Adipocyte (in vitro differentiated cells): ENCODE measurements at places on chromosomes 1 and 21.

GRCh38 chr1:247316590-247317197 lies 15.0 kb downstream of the ZNF496 start:
- DNase-seq, result no peak

DNA sequence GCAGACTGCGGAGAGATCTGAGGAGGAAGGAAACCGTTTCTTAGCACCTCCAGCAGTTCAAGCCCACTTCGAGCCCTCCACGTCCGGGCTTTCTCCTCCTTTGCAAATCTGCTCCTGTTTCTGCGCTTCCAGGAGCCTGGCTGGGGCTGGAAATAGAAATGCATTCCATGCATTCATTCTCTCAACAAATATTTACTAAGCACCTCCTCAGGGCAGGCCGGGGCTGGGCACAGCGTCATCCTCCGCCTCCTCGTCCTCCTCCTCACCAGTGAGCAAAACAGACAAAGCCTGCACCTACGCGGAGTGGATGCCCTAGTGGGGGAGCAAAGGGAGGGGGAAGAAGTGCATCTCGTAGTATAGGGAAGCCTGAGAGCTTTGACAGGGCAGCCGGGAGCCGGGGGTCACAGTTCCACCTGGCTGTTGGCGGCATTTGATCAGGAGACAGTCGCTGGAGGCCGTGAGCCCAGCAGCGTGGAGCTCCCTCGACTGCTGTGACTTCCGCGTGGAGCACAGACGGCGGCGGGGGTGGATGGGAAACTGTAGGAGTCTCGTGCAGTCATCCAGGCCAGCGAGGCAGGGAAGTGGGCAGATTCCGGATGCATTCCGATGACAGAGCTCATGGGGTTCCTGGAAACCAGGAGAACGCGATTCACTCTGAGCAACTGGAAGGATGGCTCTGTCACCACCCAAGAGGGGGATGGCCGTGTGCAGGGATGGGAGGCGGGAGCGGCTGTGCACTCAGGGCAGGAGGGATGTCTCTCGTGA lies 93.5 kb downstream of the SIK1 start:
- peak; percentile 82 for DNase-seq

DNA sequence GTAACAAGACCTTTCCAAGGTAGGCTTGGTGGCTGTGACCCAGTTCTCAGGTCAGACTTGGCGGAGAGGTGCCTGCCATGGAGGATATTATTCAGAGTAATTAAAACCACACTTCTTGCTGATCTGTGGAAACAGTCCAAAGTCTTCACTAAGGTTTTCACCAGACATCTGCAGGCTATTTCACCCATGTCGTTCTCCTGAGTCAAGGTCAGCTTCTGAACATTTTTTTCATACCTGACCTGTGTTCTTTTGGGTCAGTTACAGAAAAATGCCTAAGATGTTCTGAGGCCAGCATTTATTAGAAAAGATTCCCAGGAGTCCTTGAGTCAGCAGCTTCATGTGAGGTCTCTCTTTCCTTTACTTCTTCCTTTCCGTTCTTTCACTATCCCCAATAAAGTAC lies 54.9 kb downstream of the RGL1 start:
- DNase-seq, result peak; percentile 30

- DNase-seq, result peak; percentile 18
Measured at GRCh38 chr1:204286831-204287421, 72.8 kb downstream of the PLEKHA6 start.

DNA sequence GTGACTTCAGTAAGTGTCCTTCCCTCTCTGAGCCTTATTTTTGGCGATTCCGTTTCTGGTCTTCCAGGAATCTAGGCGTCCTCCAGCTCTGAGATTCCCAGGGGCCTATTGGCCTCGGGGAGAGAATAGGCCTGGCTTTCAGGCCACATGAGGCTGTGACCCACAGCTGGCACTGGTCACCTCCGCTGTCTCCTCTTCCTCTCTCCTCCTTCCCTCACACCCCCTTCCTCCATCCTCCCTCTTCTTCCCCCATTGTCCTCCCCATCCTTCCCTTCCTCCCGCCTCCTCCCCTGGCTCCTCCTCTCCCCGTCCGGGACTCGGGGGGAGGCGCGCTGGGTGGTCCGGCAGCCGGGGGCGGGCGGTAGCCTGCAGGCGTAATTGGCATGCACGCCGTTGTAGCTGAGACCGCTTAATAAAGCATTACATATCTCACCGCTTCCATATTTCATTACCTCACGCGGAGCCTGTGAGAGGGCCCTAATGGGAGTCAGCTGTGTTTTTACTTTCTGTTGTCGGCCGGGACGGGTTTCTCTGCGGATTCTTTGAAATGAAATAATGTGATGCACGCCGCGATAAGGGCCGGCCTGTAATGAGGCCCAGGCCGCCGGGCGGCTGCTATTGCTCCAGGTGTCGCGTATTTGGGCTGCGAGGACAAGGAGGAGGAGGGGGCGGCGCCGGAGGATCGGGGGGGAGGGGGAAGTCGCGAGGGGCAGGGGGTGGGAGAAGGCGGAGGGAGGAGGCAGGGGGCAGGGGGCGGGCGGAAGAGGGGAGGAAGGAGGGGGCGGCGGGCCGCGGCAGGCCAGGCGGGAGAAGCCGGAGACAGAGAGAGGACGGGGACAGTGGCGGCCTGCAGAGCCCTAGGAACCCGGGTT lies 95.3 kb downstream of the FOXD2 start:
- peak; percentile 92 for DNase-seq

DNA sequence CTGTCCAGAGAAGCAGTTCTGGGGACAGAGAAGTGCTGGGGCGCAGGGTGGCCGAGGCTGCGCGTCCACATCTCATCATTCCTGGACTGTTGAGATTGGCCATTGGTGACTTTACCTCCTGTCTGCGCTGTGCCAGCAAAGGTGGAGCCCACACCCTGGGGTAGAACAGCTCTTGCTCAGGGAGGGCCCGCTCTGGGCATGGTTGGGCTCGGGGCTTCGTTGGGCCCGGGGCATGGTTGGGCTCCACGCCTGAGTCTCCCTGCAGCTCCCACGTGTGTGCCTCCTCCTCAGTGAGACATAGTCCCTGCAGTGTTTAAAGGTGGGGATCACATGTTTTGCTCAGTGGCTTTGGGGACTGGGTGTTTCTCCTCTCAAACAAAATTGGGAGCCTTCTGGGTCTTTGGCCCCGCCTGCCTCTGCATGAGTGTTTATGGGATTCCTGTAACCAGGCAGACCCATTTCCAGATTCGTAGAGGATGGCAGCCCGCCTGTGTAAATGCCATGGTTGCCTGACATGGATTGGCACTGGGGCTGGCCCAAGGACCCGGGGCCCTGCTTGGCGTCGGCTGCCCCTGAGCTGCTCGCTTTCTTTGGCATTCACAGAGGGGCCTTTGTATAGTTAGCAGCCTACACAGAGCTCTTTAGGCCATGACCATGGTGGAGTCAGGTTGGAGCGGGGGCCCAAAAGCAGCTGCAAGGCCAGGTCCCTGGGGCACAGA lies 104.6 kb downstream of the TLR5 start:
- no peak for DNase-seq

- no peak for DNase-seq
Measured at GRCh38 chr1:51666478-51666877, 49.6 kb downstream of the OSBPL9 start.

DNA sequence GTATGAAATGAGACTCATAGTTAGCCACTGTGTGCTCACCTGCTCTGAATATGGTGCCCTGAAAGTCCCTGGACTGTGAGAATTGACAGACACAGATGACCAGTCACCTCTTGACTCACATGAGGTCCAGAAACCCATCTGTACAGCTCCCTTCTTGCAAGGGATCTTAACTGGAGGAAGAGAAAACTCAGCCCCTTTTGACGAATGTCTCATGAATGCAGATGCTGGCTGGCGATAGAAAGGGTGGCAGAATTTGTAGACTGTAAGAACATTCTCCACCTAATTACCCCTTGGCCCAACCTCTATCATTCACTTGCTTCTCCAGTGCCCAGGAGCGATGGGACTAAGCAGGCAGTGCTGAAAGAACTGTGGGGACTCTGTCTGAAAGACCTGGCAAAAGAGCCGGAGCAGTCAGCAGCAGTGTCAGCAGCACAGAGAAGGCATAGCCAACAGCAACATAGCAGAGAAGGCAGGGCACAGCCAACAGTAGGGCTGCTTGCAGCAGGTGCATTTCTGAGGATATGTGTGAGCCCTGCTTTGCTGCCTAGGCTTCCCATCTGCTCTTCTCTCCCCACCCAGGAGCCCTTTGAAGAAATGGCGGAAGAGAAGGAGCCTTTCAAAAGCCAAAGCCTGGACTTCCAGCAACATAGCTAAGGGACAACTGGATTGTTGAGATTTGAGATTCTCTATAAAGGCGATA lies 25.8 kb upstream of the IFNGR2 start:
- DNase-seq, result no peak

- DNase-seq, result peak; percentile 91
Measured at GRCh38 chr1:24743404-24744211, 1.6 kb upstream of the CLIC4 start.

DNA sequence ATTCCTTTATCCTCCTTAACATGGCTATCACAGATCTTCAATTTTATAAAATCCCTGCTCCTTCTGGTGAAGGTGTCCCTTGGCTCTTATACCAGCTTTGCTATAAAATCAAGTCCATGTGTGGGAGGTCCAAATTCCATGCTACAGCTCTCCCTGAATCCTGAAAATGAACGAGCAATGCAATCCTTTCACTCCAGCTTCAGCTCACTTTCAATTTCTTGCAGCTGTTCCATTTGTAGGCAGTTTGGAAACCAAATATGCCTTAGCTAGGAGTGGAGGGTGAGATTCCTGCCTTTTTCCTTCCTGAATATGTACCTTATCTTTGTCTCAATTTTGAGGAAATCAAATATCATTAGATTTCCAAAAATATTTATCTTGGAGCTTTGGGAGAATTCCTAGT lies 402.6 kb downstream of the TTLL7 start:
- peak; percentile 50 for DNase-seq

DNA sequence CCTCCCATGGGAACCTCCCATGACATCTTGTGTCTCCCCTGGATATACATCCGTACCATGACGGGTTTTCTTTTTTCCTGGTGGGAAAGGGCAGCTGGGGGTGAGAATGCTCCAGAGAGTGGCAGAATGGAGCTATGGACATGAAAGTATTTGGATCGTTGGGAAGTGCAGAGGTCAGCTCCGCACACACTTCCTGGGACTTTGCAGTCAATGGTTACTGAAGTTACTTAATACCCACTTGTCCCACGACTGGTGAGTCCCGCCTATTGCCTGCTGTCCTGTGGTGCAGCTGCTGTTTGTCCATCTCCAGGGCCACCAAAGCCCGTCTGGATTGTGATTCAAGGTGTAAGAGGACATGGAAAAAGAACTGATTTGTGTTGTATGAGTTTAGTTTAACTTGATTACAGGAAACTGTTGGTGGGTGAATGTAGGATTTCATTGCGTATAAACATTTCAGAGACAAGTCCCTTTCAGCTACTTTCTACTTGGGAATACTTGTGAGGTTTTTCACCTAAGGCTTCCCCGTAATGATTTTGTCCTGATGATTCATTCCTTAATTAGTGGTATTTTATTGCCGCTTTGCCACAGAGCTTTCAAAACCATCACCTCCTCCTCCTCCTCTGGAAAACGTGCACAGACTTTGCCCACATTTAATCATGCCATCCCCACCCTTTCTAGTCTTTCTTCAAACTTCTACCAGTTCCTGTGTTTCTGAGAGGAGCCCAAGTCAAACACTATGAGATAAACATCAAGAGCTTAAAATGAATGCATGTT lies 308.8 kb downstream of the KIF26B start:
- DNase-seq, result no peak

GRCh38 chr1:87359586-87359985 lies 30.9 kb downstream of the LMO4 start:
- DNase-seq, result no peak

DNA sequence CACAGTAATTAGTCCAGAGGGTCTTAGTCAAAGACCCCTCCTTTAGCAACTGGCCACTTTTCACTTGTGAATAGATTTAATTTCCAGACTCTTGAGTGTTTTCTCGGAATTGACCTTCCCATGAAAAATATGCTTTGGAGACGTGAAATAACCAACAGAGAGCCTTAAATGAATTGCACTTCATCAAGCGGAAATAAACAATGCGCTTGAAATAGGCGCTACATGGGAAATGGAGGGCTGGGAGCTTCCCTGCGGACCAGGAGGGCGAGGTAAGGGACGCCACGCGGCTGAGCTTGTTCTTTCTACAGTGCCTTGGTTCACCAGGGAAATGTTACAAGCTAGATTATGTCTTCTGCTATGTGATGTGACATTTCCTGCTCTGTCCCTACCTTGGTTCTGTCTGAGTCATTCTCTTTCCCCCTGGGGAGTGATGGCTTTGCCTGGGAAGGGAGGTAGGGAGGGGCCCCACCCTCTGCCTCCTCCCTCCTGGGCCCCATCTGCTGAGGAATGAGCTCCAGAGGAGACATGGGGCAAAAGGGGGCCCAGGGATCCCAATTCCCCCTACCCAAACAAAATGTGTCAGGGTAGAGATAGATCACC lies 619.3 kb downstream of the PTPRU start:
- DNase-seq, result no peak

DNA sequence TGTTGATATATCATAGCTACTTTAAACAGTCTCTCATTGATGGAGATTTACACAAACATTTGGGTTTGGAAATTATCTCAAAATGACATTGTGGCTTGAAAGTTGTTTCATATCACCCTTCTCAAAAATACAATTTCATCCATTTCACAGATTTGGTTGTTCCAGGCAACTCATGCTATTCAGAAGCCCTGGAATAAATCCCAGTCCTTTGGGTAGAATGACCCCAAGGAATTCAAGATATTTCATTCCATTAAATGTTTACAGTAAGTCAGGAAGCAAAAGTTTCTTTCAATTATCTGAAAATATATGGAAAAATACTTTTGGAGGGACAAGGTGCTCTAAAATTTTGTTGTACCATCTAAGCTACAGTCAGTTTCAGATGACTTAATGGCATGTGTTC lies 27.1 kb downstream of the MPZL1 start:
- DNase-seq, result peak; percentile 39

- DNase-seq, result no peak
Measured at GRCh38 chr1:10494418-10494753, 19.6 kb downstream of the PEX14 start.

DNA sequence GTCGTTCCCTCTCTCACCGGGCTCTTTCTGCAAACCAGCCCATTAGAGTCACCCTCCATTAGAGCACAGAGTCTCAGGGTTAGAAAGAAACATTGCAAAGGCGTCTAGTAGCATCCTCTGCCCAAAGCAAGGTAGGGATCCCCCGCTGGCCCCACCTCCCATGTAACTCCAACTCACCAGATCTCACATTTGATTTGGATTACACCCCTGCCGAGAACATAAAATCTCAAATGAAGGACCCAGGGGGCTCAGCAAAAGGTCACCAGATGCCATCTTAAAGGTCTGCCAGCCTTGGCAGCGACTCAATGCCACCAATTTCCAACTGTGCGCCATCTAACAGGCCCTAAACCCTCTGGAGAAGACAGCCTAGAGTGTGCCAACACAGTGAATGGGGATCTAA lies 14.1 kb downstream of the C1orf87 start:
- DNase-seq, result no peak

DNA sequence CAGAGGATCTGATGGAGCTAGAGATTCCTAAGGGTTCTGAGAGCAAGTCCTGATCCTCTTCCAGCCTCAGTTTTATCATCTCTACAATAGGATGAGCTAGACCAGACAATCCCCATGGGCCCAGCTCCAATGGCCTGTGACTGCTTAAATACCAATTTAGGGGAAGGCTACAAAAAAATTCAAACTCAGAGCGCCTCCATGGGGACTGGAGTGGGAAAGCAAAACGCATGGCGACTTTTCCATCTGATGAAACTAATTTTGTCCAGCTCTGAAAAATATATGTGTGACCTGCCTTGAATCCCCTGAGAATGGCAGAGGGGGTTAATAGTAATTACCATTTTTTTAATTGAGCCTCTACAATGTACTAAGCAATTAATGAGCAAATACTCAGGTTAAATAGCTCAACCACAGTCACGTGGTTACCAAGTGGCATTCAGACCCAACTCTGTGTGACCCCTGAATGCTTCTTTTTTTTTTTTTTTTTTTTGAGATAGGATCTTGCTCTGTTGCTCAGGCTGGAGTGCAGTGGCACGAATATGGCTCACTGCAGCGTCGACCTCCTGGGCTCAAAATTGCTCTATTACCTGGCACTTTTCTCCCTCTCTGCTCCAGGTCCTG lies 8.4 kb downstream of the EXTL1 start:
- DNase-seq, result no peak
